SK-N-SH (cell line): ENCODE measurements at places on chromosomes 13 and 19. TPM values are rescaled to one million over a fixed set of nuclear protein-coding genes. Genes with fewer than 3 reads are reported as not detected.

DNA sequence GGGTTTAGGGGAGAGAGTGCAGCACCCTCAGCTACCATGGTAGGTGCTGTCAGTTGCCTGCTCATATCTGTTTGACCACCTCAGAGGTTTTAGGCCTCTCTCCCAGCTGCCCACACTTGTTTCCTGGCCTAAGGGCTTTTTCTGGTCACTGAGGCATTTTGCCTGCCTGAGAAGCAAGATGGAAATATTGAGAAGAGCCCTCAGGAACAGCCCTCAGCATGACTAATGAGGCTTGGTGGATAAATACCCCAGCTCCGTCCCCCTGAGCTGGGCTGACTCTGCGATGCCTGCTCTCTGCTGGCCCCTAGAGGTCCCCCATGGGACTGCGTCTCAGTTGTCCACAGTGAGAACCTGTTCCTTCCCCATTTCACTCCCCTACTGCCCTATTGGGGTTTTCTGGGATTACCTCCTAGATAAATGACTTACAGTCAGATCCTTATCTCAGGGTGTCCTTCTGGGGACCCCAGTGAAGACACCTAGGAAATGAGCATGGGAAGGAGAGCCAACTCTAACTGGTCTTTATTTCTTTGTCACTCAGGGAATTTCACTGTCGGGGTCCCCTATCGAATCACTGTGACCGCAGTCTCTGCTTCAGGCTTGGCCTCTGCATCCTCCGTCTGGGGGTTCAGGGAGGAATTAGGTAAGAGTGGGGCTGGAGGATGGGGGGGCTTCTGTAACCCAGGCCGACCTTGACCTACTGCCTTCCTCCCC is 13.3 kb downstream of the PALM3 start:
- no peaks in the 10 kb centered on the region for H3K27me3 ChIP-seq
- H3K4me3 ChIP-seq = no peak overlapping the region
- H3K4me1 ChIP-seq = no peaks in the 10 kb centered on the region
- H3K27ac ChIP-seq = no peak overlapping the region
- H3K36me3 ChIP-seq = no peaks in the 10 kb centered on the region

DNA sequence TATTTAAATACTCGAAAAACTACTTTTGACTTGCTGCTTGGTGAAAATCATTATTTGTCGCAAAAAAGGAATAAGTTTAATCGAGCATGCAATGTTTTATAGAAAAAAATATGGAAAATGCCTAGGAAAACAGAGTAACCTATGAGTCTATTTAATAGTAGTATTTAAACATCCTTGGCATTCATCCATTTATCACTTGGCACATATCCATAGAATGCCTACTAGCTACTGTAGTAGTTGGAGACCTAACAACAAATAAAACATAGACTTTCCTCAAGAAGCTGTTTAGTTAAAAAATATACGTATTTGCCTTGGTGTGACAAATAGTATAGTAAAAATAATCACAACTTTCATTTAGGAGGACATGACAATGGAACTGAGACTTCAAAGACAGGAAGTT is 302.1 kb downstream of the DIAPH3 start:
- H3K4me3 ChIP-seq = no peak overlapping the region
- H3K27ac ChIP-seq = no peak overlapping the region
- no peaks in the 10 kb centered on the region for H3K27me3 ChIP-seq
- peaks cover 17% of the 10 kb centered on the region for H3K36me3 ChIP-seq

The NLRP7 gene
- not detected in 2 replicates for polyA plus RNA-seq

GRCh38 chr19:10269333-10270179 is 1.4 kb upstream of the ICAM1 start:
- DNase-seq = peak; percentile 91
- peak overlapping the region; percentile 23 for H3K4me3 ChIP-seq
- H3K27me3 ChIP-seq = no peaks in the 10 kb centered on the region
- no peaks in the 10 kb centered on the region for H3K36me3 ChIP-seq
- peaks cover 4% of the 10 kb centered on the region; the same call in 1 of the 2 replicates for H3K4me1 ChIP-seq
- H3K27ac ChIP-seq = no peak overlapping the region

- no peak overlapping the region for H3K4me3 ChIP-seq
- no peak overlapping the region for H3K27ac ChIP-seq
- no peak for DNase-seq
- H3K27me3 ChIP-seq = no peaks in the 10 kb centered on the region; the same call in 1 of the 2 replicates
- no peaks in the 10 kb centered on the region for H3K36me3 ChIP-seq
These were observed 114.2 kb upstream of the UQCRFS1 start for GRCh38 chr19:29326849-29327840.

GRCh38 chr13:60572855-60573254 is 175.8 kb downstream of the TDRD3 start:
- H3K4me3 ChIP-seq = no peak overlapping the region
- no peak overlapping the region for H3K27ac ChIP-seq
- no peaks in the 10 kb centered on the region for H3K4me1 ChIP-seq
- H3K36me3 ChIP-seq = no peaks in the 10 kb centered on the region
- DNase-seq = no peak

The IFNL1 gene
- not detected in 2 replicates for polyA plus RNA-seq

DNA sequence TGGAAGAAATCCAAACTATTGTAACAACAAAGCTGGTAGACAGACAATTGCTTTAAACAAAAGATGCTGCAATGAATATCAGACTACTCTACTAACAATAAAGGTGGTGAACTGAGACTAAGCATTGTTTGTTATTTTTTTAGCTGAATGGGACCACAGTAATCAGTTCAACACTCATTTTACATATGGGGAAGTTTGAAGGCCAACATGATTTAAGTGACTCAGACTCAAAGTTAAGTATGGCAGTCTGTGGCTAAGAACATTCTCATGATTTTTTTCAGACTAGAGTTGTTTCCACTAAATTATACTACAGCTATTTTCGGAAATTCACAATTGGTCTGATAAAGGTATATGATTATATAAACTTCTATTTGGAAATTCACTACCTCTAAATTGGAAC is 10.4 kb downstream of the EXOSC8 start:
- H3K27ac ChIP-seq = no peak overlapping the region
- no peak overlapping the region for H3K4me3 ChIP-seq
- no peaks in the 10 kb centered on the region for H3K27me3 ChIP-seq
- H3K4me1 ChIP-seq = no peaks in the 10 kb centered on the region
- H3K36me3 ChIP-seq = peaks cover 95% of the 10 kb centered on the region

- H3K4me1 ChIP-seq = no peaks in the 10 kb centered on the region
- DNase-seq = no peak
- no peaks in the 10 kb centered on the region for H3K36me3 ChIP-seq
- no peak overlapping the region for H3K4me3 ChIP-seq
These were observed 7.4 kb upstream of the SPRY2 start for GRCh38 chr13:80348314-80348713.

- H3K4me3 ChIP-seq = no peak overlapping the region
- H3K27me3 ChIP-seq = peaks cover 60% of the 10 kb centered on the region
These were observed 7.0 kb upstream of the CDC42EP5 start for GRCh38 chr19:54480051-54480450.

DNA sequence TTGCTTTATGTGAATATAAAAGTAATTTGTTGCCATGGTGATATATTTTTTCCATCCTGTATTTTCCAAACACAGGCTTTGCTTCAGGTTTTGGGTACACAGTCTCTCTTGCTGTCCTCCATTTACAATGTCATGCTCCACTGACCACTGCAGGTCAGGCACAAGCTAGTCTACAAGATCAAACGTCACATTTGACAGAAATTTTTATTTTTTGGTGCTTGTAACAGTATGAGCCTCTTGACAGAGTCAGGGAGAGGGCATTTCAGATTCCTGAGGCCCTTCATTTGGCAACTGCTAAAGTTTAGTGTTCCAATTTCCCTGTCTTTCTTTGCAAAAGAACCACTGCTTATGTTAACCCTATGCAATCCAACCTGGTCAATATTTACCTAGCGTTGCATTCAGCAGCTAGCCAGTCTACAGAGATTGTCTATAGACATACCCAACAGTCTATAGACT is 175.0 kb downstream of the RFC3 start:
- no peaks in the 10 kb centered on the region for H3K36me3 ChIP-seq
- no peak overlapping the region for H3K4me3 ChIP-seq
- no peak overlapping the region for H3K27ac ChIP-seq
- H3K4me1 ChIP-seq = no peaks in the 10 kb centered on the region

GRCh38 chr19:48668332-48668731 is 4.5 kb downstream of the NTN5 start:
- no peak overlapping the region for H3K4me3 ChIP-seq
- no peak overlapping the region for H3K27ac ChIP-seq
- H3K27me3 ChIP-seq = no peaks in the 10 kb centered on the region
- DNase-seq = no peak
- H3K4me1 ChIP-seq = no peaks in the 10 kb centered on the region

GRCh38 chr13:111281751-111282311 is 38.6 kb upstream of the TEX29 start:
- H3K36me3 ChIP-seq = peaks cover 22% of the 10 kb centered on the region
- H3K27ac ChIP-seq = no peak overlapping the region; the same call in 1 of the 2 replicates
- no peak for DNase-seq
- H3K27me3 ChIP-seq = no peaks in the 10 kb centered on the region
- peaks cover 7% of the 10 kb centered on the region; the same call in 1 of the 2 replicates for H3K4me1 ChIP-seq
- no peak overlapping the region for H3K4me3 ChIP-seq

The FCER2 gene
- not detected in 2 replicates for polyA plus RNA-seq

The MARK4 gene
- polyA plus RNA-seq = 9.8 and 16.3 TPM in 2 replicates

- H3K4me3 ChIP-seq = no peak overlapping the region
- no peaks in the 10 kb centered on the region for H3K36me3 ChIP-seq
- no peaks in the 10 kb centered on the region for H3K27me3 ChIP-seq
- no peak overlapping the region for H3K27ac ChIP-seq
- no peak for DNase-seq
These were observed 25.1 kb downstream of the ELF1 start for GRCh38 chr13:40993987-40994386.

The ZNF439 gene
- polyA plus RNA-seq = 1.7 and 2.1 TPM in 2 replicates

The LGALS16 gene
- polyA plus RNA-seq = not detected in 2 replicates

- peaks cover 25% of the 10 kb centered on the region for H3K4me1 ChIP-seq
- peaks cover 20% of the 10 kb centered on the region; the same call in 1 of the 2 replicates for H3K36me3 ChIP-seq
- no peaks in the 10 kb centered on the region for H3K27me3 ChIP-seq
These were observed at the start of gene IGFLR1 for GRCh38 chr19:35742121-35742724. Gene IGFLR1 (minus strand): TSS chr19:35742452. CDS start chr19:35741180, 1,272 bp downstream.

GRCh38 chr13:110097013-110097412 is 209.9 kb downstream of the COL4A1 start:
- no peaks in the 10 kb centered on the region for H3K4me1 ChIP-seq
- H3K27ac ChIP-seq = no peak overlapping the region
- H3K4me3 ChIP-seq = no peak overlapping the region
- DNase-seq = no peak

DNA sequence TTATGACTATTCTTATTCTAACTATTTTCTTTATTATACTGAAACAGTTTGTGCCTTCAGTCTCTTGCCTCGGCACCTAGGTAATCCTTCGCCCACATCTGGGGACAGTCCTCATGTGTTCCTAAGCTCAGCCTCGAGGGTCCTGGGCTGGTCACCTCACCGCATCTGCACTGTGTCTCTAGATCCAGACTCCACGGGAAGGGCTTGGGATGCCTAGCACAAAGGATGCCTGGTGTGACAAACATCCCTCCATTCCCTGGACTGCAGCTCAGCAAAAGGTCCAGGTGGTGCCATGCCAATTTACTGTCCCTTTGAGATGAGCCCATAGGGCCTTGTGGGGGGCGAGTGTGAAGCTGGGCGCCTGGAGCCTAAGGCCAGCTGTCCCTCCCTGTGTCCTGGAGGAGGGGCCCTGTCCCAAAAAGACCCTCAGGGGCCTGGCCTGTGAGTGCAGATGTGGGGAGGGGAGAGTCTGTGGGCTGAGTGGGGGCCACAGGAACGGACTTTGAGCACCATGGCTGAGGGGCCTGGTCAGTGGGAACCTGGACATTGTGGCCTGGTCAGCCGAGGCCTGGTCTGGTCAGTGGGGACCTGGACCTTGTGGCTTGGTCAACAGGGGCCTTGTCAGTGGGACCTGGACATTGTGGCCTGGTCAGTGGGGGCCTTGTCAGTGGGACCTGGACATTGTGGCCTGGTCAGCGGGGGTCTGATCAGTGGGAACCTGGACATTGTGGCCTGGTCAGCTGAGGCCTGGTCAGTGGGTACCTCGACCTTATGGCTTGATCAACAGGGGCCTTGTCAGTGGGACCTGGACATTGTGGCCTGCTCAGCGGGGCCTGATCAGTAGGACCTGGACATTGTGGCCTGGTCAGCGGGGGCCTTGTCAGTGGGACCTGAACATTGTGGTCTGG is 45.1 kb upstream of the TPM4 start:
- DNase-seq = peak; percentile 3
- H3K4me3 ChIP-seq = no peak overlapping the region
- no peak overlapping the region for H3K27ac ChIP-seq

The RNF113B gene
- not detected in 2 replicates for polyA plus RNA-seq

- no peak for DNase-seq
- H3K27me3 ChIP-seq = no peaks in the 10 kb centered on the region
- no peak overlapping the region for H3K4me3 ChIP-seq
- H3K4me1 ChIP-seq = peaks cover 9% of the 10 kb centered on the region; the same call in 1 of the 2 replicates
- no peaks in the 10 kb centered on the region for H3K36me3 ChIP-seq
- peak overlapping the region; percentile 72; the same call in 1 of the 2 replicates for H3K27ac ChIP-seq
These were observed 31.7 kb upstream of the KCTD4 start for GRCh38 chr13:45232591-45232990.

DNA sequence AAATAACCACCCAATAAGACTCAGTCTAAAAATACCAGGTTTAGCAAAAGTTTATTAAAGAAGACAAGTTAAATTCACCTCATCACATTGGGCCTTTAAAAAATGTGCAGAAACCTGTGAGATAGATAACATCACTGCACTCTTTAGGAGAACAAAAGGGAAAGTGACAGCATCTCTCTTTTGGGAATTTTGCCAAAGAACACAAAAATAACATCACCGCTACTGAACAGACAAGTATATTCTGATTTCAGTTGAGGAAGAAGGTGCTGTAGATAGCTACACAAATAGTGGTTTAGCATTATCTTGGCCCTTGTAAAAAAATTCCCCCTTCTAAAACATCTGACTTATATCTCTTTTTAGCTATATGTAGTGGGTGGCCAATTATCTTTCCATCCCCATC is 244.7 kb downstream of the VWA8 start:
- H3K4me1 ChIP-seq = no peaks in the 10 kb centered on the region; the same call in 1 of the 2 replicates
- H3K36me3 ChIP-seq = peaks cover 26% of the 10 kb centered on the region
- H3K4me3 ChIP-seq = no peak overlapping the region
- no peak for DNase-seq

- peaks cover 7% of the 10 kb centered on the region; the same call in 1 of the 2 replicates for H3K4me1 ChIP-seq
- no peaks in the 10 kb centered on the region for H3K36me3 ChIP-seq
- peak within 1 kb of the TSS; percentile 86 for H3K4me3 ChIP-seq
These were observed at the start of gene CLIP3 for GRCh38 chr19:36032251-36033104. Gene CLIP3 (minus strand): TSS chr19:36032873. CDS start chr19:36032357, 516 bp downstream.

The MEIOSIN gene
- polyA plus RNA-seq = 0.03 and 0.06 TPM in 2 replicates

GRCh38 chr13:28538932-28539331 is 44.0 kb upstream of the FLT1 start:
- peaks cover 10% of the 10 kb centered on the region; the same call in 1 of the 2 replicates for H3K27me3 ChIP-seq
- H3K4me1 ChIP-seq = no peaks in the 10 kb centered on the region
- no peak for DNase-seq
- no peak overlapping the region for H3K27ac ChIP-seq
- H3K36me3 ChIP-seq = no peaks in the 10 kb centered on the region
